ENCODE measurements at places on chromosomes 12 and 14.
A peak's percentile ranks its signal among the peaks of the same experiment; 100 is the strongest.

- DNase-seq = no peak
These were observed at the start of gene GALNT6 for GRCh38 chr12:51391283-51392123. Gene GALNT6, minus strand, starts transcription at chr12:51391406. Its CDS starts 11,625 bp downstream, at chr12:51379781.

DNA sequence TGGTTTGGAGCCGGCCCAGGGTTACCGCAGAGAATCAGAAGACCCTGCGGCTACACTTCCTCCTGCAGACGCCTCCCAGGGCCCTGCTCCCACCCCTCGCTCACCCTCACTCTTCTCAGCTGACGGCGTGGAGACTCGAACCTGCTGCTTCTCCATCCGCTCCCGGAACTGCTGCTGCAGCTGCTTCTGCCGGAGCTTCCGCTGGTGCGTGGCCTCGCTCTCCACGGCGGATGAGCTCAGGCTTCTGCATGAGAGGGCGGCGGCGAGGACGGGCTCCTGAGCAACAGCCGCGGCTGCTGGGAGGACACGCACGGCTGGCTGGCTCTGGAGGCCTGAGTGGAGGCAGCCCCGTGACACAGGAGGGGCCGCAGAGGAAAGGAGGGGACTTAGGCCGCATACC lies 33.3 kb downstream of the RAD52 start:
- no peak for DNase-seq

DNA sequence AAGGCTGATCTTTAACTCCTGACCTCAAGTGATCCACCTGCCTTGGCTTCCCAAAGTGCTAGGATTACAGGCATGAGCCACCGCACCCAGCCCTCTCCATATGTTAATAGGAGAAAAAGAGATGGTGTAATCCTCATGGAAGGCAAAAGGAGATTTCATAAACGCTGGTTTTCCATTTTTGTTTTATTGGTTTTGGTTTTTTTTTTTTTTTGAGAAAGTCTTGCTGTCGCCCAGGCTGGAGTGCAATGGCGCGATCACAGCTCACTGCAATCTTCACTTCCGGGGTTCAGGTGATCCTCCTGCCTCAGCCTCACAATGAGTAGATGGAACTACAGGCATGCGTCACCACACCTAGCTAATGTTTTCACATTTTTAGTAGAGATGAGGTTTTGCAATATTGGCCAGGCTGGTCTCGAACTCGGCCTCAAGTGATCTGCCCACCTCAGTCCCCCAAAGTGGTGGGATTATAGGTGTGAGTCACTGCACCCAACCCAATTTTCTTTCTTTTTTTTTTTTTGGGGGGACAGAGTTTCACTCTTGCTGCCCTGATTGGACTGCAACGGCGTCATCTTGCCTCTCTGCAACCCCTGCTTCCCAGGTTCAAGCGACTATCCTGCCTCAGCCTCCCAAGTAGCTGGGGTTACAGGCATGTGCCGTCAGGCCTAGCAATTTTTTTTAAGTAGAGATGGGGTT lies 8.1 kb downstream of the PTGES3 start:
- no peak for DNase-seq

- no peak for DNase-seq
These were observed 96.8 kb downstream of the ACSS3 start for GRCh38 chr12:81174664-81175063.

DNA sequence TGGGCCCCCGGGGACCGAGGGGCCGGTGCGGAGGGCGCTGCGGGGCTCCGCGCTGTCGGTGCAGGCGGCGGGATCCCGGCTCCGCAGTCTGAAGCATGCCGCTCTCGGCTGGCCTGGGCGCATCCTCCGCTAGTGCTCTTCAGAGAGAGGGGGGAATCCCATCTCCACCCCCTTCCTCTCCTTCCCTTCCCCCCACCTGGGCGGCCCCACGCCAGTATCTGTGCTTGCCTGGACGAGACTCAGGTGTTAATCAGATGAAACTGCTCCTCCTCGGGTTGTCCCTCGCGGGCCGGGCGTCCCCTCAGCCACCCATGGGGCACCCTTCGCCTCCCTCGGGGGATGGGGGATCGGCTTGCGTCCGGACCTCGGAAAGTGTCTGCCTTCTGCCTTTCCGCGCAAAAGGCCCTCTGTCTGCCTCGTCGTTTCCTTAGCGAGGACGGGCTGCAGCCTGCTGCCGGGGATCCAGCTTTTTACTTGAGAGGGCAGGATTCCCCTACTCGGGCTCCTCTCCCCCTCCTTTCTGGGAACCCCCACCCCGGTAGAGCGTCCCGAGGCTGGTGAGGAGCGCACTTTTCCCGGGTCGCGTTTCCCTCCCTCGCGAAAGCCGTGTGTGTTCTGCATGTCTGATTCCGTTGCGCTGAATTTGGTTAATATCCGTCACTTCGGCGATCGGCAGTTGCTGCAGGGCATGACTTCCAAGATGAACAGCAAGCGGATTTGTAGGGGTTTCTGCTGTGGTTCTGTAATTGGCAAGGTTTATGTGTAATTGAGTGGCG lies 1.1 kb downstream of the GPHN start:
- DNase-seq = peak; percentile 4

- no peak for DNase-seq
These were observed 1012.0 kb downstream of the FLRT2 start for GRCh38 chr14:86541972-86542371.

- DNase-seq = peak; percentile 42
These were observed 278.5 kb downstream of the NOVA1 start for GRCh38 chr14:26319139-26319864.

- DNase-seq = no peak
These were observed 608 bp downstream of the ZNF410 start for GRCh38 chr14:73887318-73887616.

DNA sequence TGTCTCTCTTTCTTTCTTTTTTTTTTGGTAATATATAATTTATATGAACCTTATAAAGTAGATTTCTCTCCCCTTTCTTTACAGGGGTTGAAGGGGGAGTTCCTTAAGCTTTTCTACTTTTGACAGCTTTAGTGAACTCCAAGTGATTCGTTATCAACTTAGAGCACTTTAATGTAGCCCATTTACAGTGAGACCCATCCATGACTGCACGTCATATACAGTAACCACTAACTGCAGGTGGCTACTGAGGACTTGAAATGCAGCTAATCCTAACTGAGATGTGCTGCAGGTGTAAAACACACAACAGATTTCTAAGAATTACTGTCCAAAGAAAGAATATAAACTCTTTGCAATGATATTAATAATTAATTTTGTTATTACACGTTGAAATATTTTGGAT lies 582 bp downstream of the LRRIQ1 start:
- DNase-seq = no peak

DNA sequence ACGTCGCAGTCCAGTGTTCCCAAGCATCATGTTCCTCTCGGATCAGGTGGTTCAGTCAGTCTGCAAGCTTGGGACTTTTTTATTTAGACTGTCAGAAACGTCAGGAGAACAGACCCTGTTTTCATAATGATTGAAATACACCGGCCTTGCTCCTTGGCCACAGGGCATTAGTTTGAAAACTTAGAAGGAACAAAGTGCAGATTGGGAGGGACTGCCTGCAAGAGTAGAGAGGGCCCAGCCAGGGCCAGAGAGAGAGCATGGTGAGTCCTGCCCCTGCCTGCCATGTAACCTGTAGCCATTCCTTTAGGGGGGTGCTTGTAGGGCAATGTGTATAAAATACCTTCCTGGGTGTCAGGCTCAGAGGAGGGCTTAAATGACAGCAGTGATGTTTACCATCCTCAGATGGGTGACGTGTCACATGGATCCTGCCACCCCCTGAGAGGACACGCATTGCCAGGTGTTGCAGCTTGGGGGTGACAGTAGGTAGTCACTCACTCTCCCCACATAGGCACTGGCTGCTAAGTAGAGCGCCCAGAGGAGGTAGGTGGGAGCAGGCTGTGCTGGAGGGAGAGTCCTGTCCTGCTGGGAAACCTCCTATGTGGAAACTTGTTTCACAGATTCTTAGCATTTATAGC lies 45.7 kb downstream of the MMAB start:
- no peak for DNase-seq

GRCh38 chr14:95503365-95504134 lies 12.9 kb downstream of the SYNE3 start:
- no peak for DNase-seq

GRCh38 chr12:25808604-25809003 lies 149.9 kb upstream of the RASSF8 start:
- no peak for DNase-seq

- DNase-seq = no peak
These were observed 423.2 kb downstream of the ATP23 start for GRCh38 chr12:58364389-58365086.

DNA sequence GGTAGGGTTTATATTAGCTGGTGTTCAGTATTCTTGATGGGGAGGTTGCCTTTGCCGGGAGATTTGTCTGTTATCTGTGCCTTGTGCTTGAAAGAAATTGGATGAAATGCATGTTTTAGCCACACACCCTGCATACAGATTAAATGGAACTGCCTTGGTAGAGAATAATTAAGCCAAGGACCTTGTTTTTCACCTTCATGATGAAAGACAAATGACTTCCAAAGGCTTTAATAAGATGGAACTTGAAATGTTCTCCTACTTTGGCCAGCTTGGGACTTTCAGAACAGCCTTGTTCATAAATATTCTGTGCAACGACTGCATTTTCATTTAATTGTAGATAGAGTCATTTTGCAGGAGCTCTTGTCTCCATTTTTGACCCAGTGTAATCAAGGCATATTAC lies 21.2 kb downstream of the JDP2 start:
- DNase-seq = no peak

GRCh38 chr14:101471723-101472517 lies 89.4 kb upstream of the DIO3 start:
- DNase-seq = no peak

GRCh38 chr12:116295327-116296263 lies 18.1 kb upstream of the MED13L start:
- no peak for DNase-seq

DNA sequence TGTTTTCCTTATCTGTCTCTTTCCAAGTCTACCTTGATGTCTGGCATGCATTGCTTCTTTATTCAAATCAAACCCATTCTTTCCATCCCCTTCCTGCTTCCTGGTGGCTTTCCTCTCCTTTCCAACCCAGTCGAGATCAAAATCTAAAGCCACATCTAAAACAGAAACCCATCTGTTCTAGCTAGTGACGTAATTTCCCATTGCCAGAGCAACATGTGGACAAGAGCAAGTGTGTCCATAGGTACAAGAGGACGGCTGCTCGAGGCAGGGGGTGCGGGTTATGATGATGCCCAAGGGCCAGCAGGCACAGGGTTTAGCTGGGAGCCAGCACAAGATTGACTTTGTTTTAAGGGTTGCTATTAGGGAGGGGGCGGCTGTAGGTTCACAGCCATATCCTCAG lies 7.0 kb downstream of the KRT80 start:
- DNase-seq = no peak

- no peak for DNase-seq
These were observed 73.8 kb upstream of the PTPRR start for GRCh38 chr12:70994217-70994788.

- DNase-seq = no peak
These were observed 253.2 kb downstream of the MDGA2 start for GRCh38 chr14:47422191-47422590.

GRCh38 chr12:28780096-28780495 lies 369.0 kb upstream of the FAR2 start:
- DNase-seq = no peak

- DNase-seq = no peak
These were observed 3.4 kb downstream of the SLC6A12 start for GRCh38 chr12:210277-211141.
